Activated CD4-positive, alpha-beta T cell treated with anti-CD3 and anti-CD28 coated beads, Interleukin-2, amount 50 U/mL, for 16 hours (primary cell): ENCODE measurements at places on chromosomes 1 and 21.

- DNase-seq, result peak; percentile 36
These were observed 1.9 kb downstream of the ADARB1 start for GRCh38 chr21:45076245-45076711.

GRCh38 chr1:238898856-238899255, 487.5 kb upstream of the CHRM3 start:
- no peak for DNase-seq

- DNase-seq, result peak; percentile 10
These were observed 14.0 kb downstream of the PRDM15 start for GRCh38 chr21:41865002-41865777.

GRCh38 chr1:206100226-206100815, 16.9 kb downstream of the AVPR1B start:
- DNase-seq, result no peak

DNA sequence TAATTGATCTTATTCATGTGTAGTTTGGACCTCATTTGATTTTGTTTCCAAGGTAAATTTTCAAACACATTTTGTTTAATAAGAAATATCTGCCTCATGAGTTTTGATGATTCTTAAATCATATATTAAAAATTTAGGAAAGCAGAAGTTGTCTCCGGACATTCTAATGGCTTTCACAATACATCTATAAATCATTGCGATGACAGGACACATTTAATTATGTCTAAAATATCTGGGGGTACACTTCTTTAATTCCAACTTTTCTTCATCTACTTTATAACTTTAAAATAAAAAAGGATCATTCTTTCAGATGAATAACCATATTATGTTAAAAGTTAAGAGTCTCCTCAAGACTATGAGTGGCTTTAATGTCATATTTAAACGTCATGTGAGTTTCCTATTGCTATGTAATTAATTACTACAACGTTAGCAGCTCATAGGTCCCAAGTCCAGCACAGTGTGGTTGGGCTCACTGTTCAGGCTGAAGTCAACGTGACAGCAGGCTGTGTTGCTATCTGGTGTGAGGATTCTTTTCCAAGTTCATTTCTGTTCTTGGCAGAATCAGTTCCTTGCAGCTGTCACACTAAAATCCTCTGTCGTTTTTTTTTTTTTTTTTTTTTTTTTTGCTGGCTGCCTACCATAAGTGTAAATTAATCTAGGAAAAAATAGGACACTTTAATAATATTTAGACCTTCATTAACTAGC, 893.5 kb downstream of the LTN1 start:
- no peak for DNase-seq
